T-helper 1 cell (primary cell): ENCODE measurements at places on chromosomes 5 and 9.

GRCh38 chr5:10590226-10590999, 26.5 kb downstream of the ANKRD33B start:
- DNase-seq, result no peak

- no peak for DNase-seq
Measured at GRCh38 chr9:107367727-107368502, 84.8 kb downstream of the RAD23B start.

DNA sequence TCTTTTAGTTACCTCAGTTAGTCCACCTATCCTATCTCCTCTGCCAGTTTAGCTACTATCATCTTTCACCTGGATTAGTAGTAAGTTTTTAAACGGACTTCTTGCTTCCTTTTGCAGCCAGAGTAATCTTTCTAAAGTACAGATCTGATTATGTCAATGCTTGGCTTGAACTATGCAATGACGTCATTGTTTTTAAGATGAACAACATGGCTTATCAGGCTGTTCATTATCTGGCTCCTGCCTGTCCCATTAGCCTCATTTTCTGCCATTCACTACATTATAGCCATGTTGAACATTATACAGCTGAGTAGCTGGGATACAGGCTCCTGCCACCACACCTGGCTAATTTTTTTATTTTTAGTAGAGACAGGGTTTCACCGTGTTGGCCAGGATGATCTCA, 98.7 kb downstream of the RANBP17 start:
- DNase-seq, result no peak

GRCh38 chr9:27467486-27467885, 56.6 kb upstream of the IFNK start:
- no peak for DNase-seq

GRCh38 chr5:60161340-60161934, 267.9 kb upstream of the PDE4D start:
- DNase-seq, result no peak

DNA sequence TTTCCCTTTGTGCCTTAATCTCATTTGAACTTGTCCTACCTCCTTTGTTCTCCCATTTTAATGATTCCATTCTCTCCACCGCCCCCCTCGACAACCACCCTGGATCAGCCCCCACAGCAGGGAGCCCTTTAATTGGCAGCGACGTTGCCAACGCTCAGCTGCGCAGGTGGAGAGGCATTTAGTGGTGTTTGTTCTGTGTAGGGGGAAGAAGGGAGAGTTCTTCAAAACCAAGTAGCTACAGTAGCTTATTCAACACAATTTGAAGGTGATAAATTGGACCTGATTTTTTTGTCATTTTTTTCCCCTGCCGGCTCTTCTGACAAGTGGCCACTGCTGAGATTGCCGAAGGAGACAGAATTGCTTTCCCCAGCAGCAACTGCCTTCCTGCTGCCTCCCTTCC, 499.1 kb downstream of the CDK5RAP2 start:
- DNase-seq, result no peak

GRCh38 chr9:111994831-111995458, 98.3 kb downstream of the UGCG start:
- no peak for DNase-seq

DNA sequence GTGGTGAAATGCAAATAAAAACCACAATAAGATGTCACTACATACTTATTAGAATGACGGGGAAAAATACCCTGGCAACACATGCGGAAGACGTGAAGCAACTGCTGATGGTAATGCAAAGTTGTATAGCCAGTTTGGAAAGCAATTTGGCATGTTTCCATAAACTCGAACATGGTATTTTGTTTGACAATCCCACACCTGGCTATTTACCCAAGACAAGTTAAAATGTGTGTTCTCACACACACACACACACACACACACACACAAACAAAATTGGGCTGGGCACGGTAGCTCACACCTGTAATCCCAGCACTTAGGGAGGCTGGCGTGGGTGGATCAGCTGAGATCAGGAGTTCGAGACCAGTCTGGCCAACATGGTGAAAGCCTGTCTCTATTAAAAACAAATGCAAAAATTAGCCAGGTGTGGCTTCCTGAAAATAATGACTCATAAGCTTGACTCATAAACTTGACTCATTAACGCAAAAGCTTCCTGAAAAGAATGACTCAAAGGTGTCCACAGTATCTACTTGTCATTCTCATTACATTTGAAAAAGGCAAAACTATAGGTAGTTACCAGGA, 456.5 kb downstream of the CDH18 start:
- DNase-seq, result no peak

DNA sequence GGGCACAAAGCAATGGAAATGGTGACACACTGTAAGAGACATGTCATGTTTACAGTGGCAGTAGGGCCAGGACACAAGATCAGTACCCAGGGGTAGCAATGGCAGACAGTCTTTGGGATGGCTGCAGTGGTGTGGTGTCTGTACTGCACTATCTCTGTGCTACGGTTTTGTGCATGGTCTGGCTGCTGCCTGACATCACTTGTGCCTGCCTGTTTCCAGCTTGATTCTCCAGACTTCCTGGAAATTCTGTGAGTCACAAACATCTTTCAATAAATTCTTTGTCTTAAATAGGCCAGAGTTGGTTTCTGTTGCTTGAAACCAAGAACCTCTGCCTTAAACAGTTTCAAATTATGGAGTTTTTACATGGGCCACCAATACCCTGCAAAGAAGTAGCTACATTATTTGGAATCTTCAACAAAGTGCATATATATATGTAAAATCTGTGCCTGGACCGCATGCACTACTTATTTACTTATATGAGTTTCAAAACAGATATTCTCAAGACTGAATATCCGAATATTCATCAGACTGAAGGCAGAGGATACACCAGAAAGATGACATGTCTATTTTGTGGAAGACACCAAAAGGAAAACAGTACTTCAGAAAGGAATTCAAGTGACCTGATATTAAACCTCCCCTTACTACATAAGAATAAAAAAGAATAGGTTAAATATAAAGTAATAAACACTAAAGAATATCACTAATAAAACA, 188.1 kb downstream of the RFX3 start:
- DNase-seq, result no peak

- no peak for DNase-seq
Measured at GRCh38 chr5:9498541-9499497, 47.1 kb downstream of the SEMA5A start.

DNA sequence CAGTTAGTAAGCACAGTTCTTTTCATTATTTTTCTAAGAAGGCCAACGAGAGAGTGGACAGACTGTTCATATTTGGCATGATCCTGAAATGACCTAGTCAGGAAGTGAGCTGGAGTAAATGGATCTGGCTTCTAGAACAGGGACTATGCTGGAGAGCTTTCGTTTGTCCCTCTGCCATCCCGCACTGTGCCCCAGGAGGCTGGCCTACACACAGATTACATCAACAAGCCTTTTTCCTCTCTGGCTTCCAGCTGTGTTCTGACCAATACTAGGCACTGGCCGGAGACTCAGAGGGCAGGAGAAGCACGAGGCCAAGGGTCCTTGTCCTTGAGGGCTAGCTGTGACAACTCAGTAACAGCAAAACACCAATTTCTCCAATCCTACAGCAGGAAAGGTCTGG, 127.8 kb downstream of the MED27 start:
- DNase-seq, result no peak

GRCh38 chr5:68484307-68485068, 268.9 kb downstream of the PIK3R1 start:
- DNase-seq, result no peak

DNA sequence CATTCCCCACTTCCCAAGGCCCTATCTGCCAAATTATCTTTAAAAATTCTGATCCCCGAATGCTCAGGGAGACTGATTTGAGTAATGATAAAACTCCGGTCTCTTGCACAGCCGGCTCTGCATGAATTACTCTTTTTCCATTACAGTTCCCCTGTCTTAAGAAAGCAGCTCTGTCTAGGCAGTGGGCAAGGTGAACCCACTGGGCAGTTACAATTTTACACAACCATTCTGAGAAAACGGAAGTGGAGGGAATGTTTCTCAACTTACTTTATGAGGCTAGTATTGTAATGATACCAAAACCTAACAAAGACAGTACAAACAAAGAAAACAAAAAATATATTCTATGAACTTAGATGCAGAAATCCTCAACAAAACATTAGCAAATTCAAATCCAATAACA, 100.0 kb downstream of the MCTP1 start:
- no peak for DNase-seq

DNA sequence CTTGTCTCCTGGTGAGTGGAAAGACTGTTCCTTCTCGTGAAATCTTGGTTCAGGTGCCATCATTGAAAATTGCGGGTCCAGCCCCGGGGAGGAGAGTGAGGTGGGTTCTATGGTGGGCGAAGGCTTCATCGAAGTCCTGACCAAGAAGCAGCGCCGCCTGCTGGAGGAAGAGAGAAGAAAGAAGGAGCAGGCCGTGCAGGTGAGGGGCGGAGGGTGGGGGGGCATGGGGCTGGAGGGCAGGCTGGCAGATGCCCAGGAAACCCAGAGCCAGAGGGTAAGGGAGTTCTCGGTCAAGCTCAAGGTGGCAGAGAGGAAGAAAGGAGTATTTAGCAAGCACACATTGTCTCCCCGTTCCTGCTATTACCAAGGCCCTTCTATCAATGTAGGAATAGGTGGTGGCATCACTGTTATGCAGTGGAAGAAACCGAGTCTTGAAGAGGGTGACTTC, 24.3 kb upstream of the POMT1 start:
- no peak for DNase-seq

DNA sequence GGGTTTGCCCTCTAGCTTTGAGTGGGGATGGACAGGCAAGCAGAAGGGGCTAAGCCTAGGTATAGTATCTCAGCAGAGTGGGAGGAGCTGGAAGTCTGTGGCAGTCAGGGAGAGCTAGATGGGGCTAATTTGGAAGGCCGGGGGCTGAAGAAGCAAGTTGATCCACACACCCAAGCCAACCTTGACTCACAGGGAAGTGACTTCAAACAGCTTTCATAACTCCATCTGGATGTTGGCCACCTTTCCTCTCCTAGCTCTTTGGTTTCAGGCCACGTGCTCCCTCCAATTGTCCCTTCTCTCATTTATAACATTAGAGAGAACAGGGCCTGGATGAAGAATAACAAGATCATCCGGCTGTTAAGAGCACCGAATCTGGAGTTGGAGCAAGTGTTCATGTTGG, 36.8 kb downstream of the EGR1 start:
- no peak for DNase-seq

DNA sequence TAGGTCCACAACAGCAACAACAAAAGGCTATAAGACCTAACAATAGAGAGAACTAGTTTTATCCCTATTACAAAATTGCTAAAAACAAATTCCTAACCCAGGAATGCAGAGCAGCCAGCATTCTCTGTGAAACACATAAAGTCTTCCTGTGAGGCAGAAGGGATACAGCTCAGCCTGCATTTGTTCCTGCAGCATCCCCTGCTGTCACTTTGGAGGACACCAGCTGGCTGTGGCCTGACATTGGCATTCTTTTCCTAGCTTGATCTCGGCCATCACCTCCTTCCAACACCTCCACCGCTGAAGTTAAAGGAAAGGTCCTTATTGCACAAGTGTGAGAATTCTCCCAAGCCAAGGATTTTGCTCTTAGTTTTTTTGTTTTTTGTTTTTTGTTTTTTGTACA, 186.1 kb downstream of the SNCAIP start:
- no peak for DNase-seq

GRCh38 chr5:28726815-28727214, 1688.4 kb upstream of the CDH9 start:
- DNase-seq, result no peak
